Stimulated activated CD4-positive, alpha-beta T cell treated with anti-CD3 and anti-CD28 coated beads, Interleukin-1b, Interleukin-23, amount 100 ng/mL, for 48 hours (primary cell): ENCODE measurements at places on chromosomes 12 and 14.

GRCh38 chr14:75877884-75878283 is 103.9 kb downstream of the TGFB3 start:
- DNase-seq: no peak

- DNase-seq: peak; percentile 34
Observed at GRCh38 chr14:68814539-68815297, 21.9 kb upstream of the ZFP36L1 start.

DNA sequence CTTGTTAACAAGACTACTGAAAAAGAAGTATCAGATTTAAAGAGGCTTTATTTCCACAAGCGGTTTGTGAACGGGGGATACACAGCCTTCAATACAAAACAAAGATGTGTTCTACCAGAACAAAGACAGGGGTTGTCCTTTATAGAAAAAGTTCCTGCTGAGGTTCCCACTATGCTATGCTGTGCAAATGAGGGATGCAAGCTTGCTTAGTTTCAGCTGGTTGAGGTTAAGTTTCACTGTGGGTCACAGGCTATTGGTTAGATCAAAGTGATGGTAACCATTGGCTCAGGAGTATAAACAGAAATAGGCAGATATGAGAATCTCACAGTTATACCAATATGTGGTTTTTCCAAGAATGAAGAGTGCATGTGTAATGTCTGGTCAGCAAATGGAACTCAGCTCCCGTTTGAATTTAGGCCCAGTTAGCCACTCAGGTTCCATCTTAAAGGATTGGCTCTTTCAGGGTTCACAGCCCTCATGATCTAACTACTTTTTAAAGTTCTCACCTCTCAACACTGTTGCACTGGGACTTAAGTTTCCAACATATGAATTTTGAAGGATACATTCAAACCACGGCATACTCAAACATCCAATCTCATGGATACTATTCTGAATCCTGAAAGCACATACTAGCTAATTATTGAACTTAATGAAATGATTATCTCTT is 215.4 kb upstream of the DCN start:
- DNase-seq: no peak

GRCh38 chr12:29682088-29682487 is 101.7 kb downstream of the TMTC1 start:
- no peak for DNase-seq

DNA sequence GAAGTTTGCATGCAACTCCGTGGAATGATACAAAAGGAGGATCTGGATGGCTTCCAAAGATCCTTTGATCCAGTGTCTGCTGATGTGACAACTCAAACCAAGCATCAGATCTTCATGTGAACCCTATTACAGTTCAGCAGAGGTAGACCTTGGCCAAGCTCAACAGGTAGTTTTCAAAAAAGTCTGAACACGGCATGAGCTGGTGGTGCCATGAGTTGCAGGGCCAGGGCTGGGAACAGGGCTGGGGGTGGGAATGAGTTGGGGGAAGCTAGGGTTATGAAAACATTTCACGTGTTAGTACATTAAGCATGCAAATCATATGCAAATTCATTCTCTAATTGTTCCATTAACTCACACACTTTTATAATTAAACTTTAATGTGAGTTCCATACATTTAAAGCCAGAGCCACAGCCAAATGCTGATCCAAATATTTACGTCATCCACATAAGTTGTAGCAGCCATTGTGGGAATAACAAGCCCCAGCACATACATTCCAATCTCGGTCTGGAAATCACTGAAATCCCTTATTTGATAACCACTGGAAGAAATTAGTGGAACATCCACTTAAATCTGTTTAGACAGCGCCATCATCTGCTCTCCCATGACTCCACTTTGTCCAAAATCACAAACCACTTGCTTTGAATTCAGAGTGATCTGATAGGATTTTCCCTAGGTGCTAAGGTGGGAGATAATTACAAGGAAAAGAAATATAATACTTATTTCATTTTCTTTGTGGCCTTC is 158.5 kb downstream of the APAF1 start:
- DNase-seq: no peak

DNA sequence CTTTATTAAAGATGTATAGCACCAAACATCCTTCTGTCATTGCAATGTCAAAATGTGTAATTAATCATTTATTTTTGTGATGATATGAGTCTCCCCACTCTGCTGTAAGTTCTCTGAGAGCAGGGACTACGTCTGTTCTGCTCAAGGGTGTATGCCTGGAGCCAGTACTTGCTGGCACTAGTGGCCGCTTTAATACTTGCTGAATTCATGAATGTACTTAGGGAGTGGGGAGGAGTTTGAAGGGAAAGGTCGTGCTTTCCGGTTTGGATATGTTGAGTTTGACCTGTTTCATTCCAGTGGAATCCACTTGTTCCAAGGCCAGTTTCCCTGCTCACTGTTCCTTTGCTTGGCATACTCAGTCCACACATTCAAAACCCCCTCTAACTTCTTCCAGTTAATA is 1.9 kb upstream of the DCAF5 start:
- no peak for DNase-seq

- DNase-seq: no peak
Observed at GRCh38 chr12:49870501-49871262, 27.8 kb upstream of the BCDIN3D start.

- no peak for DNase-seq
Observed at GRCh38 chr12:80195074-80195726, 95.9 kb downstream of the OTOGL start.

DNA sequence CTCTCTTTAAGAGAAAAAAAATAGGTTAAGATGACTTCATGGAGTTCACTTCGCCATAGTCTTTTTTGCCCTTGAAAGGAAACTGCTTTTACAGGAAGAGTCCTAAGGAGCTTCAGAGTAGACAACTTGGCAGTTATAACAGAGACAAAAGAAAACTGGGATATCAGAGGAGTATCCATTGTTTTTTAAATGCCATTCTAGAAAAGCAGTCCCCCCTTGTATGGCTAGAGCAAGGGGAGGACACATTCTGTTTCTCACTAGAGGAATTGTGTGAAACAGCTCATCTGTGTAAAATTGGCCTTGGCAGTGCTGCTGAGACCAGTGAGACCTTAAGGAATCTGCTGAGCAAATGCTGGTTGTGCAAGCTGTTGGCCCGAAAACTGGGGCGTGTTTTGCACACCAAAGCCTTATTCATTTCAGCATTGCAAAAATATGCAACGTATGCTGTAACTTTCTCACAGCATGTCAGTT is 128.0 kb downstream of the GPR135 start:
- DNase-seq: no peak

GRCh38 chr12:6279631-6280030 is 30.9 kb upstream of the PLEKHG6 start:
- no peak for DNase-seq

DNA sequence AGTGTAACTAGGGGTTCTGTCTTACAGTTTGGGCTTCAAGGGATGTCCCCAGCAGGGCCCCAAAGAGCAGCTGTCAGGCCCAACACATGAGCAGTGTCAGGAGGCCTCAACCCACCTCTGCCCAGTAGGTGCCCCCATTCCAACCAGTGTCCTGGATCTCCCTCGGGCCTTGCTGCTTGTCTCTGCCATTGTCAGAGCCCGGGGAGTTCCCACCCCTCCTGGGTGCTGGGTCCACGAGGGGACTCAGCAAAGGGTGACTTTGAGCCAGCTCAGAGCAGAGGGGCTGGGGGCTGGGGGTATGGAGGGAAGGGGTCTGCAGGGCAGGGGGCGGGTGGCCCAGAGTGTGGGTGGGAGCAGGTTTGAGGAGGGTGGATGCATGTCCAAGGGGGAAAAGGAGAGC is 18.0 kb upstream of the BEGAIN start:
- DNase-seq: no peak

DNA sequence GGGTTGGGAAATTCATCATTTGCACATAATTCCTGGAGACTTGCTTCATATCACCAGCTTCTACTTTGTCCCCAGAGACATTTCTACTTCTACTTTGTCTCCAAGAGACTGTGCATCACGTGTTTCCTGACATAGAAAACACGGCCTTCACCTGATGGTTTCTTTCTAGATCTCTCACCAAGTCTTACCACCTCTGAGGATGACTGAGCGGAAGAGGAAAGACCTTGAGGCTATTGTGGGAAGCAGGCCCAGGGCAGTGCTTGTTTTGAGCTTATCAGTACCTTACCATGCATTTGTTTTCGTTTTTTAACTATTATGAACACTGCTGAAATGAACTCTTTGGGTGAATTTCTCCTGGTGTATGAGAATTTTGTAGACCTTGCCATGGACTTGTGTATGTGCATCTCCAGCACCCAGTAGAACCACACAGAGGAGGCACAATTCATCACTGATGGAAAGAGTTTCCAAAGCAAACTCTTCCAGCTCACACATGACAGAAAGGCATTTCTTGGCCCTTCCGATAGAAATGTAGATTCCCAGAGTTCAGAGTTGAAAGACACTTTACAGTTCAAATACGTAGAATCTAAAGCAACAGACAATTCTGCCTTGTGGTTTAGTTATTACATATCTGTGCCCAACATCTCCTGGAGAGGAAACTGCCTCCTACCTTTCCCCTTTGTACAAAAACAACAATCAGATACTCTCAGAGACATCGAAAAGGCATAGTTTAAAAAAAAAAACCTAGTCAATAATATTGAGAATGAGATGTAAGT is 434.7 kb downstream of the FUT8 start:
- peak; percentile 65 for DNase-seq

GRCh38 chr12:77060883-77061240 is 4.5 kb downstream of the E2F7 start:
- DNase-seq: no peak

DNA sequence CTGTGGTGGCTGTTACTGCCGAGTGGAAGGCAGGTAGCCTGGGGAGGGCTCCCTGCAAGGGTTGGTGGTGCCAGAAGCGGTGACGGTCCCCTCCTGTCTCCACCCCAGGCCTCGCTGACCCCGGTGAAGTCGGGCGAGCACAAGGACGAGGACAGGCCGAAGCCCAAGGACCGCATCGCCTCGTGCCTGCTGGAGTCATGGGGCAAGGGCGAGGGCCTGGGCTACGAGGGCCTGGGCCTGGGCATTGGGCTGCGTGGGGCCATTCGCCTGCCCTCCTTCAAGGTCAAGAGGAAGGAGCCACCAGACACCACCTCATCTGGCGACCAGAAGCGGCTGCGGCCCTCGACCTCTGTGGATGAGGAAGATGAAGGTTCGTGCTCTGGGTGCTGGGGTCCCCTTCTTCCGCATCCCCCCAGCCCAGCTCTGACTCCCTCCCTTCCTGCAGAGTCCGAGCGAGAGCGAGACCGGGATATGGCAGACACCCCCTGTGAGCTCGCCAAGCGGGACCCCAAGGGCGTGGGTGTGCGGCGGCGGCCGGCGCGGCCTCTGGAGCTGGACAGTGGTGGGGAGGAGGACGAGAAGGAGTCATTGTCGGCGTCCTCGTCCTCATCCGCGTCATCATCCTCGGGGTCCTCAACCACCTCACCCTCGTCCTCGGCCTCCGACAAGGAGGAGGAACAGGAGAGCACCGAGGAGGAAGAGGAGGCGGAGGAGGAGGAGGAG is 13.3 kb downstream of the SETD1B start:
- no peak for DNase-seq

DNA sequence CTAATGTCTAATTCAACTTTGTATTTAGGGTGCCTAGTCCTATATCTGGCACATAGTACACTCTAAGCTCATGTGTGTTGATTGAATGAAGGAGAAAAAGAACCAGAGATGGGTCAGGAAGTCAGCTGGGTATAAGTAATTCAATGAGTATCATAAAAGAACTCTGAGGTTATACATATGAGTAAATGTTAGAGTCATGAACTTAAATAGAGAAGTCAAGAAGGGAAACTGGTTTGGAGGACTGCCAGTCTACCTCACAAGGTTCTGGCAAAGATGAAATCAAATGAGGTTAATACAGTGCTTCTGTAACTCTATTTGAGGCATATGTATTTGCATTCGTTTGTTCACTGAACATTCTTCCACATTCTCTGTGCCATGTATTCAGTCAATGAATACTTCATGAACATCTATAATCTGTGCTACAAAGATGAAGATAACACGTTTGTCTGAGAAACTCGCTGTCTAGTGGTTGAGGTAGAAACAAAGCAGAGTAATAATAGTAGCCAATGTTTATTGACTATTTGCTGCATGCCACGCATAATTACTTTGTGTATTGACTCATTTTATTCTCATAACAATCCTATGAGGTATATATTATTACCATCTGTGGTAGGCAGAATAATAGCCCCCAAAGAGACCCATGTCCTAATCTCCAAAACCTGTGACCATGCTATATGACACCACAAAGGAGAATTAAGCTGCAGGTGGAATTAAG is 88.9 kb downstream of the PTGER2 start:
- peak; percentile 17 for DNase-seq

DNA sequence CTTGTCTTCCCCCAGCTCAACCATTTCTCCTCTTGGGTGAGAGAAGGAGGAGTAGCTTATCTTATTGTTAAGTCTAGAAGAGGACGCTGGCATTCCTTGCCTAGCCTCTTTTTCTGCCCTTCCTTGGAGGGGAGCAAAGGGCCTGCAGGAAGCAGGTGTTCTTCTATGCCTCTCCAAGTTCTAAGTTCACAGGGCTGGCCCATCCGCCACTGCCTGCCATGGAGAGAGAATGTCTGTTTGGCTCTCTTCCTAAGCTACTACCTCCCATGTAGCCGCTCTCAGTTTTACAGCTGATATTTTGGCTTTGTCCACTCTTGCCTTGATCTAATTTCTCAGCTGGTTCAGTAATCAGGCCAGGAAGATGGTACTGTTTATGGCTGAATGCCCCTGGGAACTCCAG is 201.2 kb downstream of the NTF3 start:
- no peak for DNase-seq

- peak; percentile 100 for DNase-seq
Observed at GRCh38 chr14:76961631-76962302, 66.7 kb downstream of the IRF2BPL start.

DNA sequence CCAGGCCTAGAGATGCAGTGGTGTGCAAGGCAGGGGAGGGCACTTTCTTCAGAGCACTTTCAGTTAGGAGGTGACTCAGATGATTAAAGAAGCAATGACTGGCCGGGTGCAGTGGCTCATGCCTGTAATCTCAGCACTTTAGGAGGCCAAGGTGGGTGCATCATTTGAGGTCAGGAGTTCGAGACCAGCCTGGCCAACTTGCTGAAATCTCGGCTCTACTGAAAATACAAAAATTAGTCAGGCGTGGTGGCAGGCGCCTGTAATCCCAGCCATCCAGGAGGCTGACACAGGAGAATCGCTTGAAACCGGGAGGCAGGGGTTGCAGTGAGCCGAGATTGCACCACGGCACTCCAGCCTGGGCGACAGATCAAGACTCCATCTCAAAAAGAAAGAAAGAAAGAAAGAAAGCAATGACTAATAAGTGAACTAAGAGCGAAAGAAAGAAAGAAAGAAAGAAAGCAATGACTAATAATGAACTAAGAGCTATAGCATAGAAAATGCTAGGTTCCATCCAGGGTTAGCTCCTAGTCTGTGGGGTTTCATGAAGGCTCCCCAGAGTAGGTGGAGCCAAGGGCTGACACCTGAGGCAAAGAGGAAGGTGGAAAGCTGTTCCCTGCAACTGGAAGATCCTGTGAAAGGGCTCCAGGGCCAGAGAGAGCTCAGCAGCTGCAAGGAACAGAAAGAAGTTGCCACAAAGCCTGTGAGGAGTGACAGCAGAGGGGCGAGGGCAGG is 334.5 kb downstream of the CACNA1C start:
- peak; percentile 73 for DNase-seq

- DNase-seq: no peak
Observed at GRCh38 chr14:89143595-89143994, 273.4 kb downstream of the FOXN3 start.
